ENCODE measurements at places on chromosomes 13 and 19. TPM values are rescaled to one million over a fixed set of nuclear protein-coding genes. Genes with fewer than 3 reads are reported as not detected.

Gene OR7C1
- total RNA-seq = not detected

Gene ZNF571
- total RNA-seq = 2.0 TPM

Gene KLF2
- total RNA-seq = 62.1 TPM

Gene ZNF729
- total RNA-seq = not detected

Gene PPM1N
- total RNA-seq = 4.3 TPM

Data from activated CD8-positive, alpha-beta memory T cell treated with anti-CD3 and anti-CD28 coated beads, Interleukin-2, amount 10 ng/mL, durations not matched to agents 7 days and 5 days (primary cell).